Upper lobe of right lung (tissue), 1 donor: ENCODE measurements at places on chromosomes 3 and 15. TPM values are rescaled to one million over a fixed set of nuclear protein-coding genes. Genes with fewer than 3 reads are reported as not detected.

SLC22A13 gene
- total RNA-seq: 0.41 TPM

ALCAM gene
- total RNA-seq: 202 TPM

DLL4 gene
- 22.0 TPM for total RNA-seq

GOLGA8F gene
- total RNA-seq: not detected

SIDT1 gene
- total RNA-seq: 3.5 TPM

CD86 gene
- total RNA-seq: 27.4 TPM

CYP8B1 gene
- total RNA-seq: not detected

IQCF6 gene
- total RNA-seq: not detected

GCSAM gene
- total RNA-seq: 0.90 TPM

DNA sequence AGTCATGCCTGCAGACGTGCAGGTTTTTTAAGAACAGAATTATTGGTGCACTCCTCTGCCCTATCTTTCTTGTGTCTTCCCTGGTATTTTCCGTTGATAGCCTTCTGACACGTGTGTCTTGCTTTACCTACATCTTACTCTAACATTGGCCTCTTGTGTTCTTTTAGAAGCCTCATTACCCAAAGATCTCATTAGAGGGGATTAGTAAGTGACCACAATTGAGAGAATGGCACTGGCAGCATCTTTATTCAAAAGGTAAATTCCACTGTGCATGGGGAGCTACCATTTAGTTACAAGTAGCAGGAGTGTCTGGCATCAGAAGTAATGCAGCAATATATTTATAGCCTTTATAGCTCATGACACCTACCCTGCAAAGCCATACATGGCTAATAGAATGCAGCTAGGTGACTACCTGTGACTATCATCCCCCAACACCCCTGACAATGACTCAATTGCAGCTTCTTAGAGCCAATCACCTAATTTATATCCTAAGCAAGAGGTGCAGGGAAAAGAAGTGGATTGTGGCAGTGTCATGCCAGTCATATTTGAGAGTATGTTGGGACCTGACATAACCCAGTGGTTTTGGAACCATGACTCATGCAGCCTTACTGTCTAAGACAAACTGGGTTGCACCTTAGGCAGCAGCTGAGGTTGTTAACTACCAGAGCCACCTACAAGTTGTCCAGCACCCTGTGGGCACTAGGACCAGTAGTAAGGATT lies 164.8 kb downstream of the GRM7 start:
- H3K27ac ChIP-seq: no peak overlapping the region
- no peak overlapping the region for H3K4me3 ChIP-seq
- H3K4me1 ChIP-seq: no peaks in the 10 kb centered on the region
- no peaks in the 10 kb centered on the region for H3K27me3 ChIP-seq
- DNase-seq: no peak

DNA sequence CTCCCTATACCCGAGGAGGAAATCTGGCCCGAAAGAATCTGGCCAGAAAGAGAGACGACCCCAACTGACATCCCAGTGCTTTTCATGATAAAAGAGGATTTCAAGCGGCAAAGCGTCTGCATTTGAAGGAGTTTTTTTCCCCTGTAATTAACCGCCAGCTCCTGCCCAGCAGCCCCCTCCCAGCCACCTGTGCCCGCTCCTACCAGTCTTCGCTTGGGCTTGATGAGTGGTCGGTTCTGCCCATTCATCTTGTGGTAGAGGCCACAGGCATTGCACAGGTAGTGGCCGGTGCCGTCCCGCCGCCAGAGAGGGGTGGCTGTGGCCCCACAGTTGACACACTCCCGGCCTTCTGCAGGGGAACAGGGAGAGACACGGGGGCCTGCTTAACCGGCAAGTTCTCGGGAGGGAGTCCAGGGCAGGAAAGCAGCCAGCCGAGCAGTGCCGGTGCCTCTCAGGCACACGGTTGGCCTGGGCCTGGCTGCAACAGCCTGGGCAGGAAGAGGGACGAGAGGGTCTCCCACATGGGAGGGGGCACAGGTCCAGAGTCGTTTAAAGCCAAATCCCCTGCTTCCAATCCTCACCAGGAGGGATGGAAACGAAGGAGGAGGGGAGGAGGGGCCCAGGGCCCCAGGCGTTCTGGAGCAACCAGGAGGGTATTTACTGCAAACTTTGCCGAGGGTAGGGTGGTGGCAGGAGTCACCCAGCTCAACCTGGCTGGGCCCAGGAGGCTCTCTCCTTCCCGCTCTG lies 9.2 kb downstream of the GATA2 start:
- H3K36me3 ChIP-seq: no peaks in the 10 kb centered on the region
- peaks cover 95% of the 10 kb centered on the region for H3K27me3 ChIP-seq
- peak overlapping the region; percentile 85 for H3K27ac ChIP-seq
- peaks cover 31% of the 10 kb centered on the region for H3K4me1 ChIP-seq

GRCh38 chr3:48034000-48034516 lies 17.8 kb upstream of the MAP4 start:
- no peaks in the 10 kb centered on the region for H3K36me3 ChIP-seq
- H3K4me1 ChIP-seq: peaks cover 33% of the 10 kb centered on the region
- H3K4me3 ChIP-seq: no peak overlapping the region

DNA sequence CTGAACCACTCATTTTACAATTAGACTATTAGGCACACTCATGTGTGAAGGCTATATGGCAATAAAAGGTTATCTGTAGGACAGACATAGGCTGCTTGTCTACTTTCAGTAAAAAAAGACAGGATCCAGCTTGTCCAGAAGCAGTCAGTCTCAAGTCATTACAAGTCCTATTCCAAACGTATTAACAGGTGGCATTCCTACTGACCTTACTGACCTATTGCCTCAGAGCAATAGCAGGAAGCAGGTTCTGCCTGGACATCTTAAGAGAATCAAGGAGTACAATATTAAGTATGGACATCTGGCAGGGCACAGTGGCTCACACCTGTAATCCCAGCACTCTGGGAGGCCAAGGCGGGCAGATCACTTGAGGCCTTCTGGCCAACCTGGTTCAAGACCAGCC lies 7.0 kb downstream of the CMTM6 start:
- no peak overlapping the region for H3K4me3 ChIP-seq
- peaks cover 34% of the 10 kb centered on the region for H3K4me1 ChIP-seq
- no peak overlapping the region for H3K27ac ChIP-seq
- DNase-seq: no peak

DNA sequence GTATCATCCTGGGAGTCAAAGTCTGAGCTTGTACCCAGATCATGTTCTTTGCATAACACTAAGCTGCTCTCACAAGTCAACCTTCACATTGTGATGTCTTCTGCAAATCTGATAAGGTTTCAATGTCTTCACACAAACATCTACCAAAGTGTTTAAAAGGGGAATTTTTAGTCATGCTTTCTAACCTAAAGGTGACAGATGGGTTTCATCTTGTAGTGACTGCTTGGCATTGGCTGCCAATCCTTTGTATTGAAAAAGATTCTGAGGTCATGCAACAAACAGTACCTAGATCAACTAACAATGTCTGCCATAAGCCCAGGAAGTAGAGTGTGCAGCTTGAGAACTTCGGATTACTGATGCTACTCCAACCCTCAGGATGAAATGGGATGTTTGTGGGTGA lies 43.6 kb upstream of the DIPK2A start:
- no peak overlapping the region for H3K27ac ChIP-seq
- no peak for DNase-seq
- H3K4me3 ChIP-seq: no peak overlapping the region
- H3K36me3 ChIP-seq: no peaks in the 10 kb centered on the region
- H3K27me3 ChIP-seq: no peaks in the 10 kb centered on the region

- peaks cover 5% of the 10 kb centered on the region for H3K4me1 ChIP-seq
- H3K27ac ChIP-seq: peak overlapping the region; percentile 34
- no peaks in the 10 kb centered on the region for H3K27me3 ChIP-seq
- no peak for DNase-seq
- H3K4me3 ChIP-seq: no peak overlapping the region
These were observed 67.0 kb downstream of the PPCDC start for GRCh38 chr15:75090388-75090734.

- H3K4me1 ChIP-seq: no peaks in the 10 kb centered on the region
- H3K27ac ChIP-seq: no peak overlapping the region
- DNase-seq: no peak
- peaks cover 9% of the 10 kb centered on the region for H3K36me3 ChIP-seq
- no peak overlapping the region for H3K4me3 ChIP-seq
These were observed 61.6 kb downstream of the ULK4 start for GRCh38 chr3:41900265-41900664.

DNA sequence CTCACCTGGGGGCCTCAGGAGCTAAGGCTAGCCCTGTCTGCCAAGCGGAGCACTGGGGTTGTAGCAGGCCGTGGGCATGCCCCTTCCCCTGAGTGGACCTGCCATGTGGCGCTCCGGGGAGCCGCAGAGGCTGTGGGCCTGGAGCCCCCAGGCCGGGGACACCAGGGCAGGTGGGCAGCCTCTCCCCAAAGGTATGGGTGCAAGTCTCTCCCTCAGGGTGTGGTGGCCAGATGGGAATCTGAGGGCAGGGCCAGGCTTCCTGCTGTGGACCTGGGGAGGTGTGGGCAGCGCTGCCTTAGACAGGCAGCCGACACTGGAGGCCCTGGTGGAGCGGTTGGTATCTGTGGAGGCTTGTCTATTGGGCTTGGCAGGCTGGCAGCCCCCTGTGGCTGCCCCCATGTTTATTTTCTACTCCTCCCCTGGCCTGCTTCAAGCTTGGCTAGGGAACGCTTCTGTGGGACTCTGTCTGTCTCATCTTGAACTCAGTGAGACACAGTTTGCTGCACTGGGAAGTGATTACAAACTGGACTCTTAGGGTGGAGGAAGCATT lies 5.9 kb downstream of the ACVR2B start:
- no peaks in the 10 kb centered on the region for H3K27me3 ChIP-seq
- DNase-seq: no peak
- no peaks in the 10 kb centered on the region for H3K36me3 ChIP-seq
- peak overlapping the region; percentile 48 for H3K27ac ChIP-seq
- peaks cover 49% of the 10 kb centered on the region for H3K4me1 ChIP-seq

GRCh38 chr15:69410248-69410874 lies 3.8 kb upstream of the KIF23 start:
- H3K27me3 ChIP-seq: no peaks in the 10 kb centered on the region
- no peak overlapping the region for H3K4me3 ChIP-seq
- no peak overlapping the region for H3K27ac ChIP-seq
- no peaks in the 10 kb centered on the region for H3K36me3 ChIP-seq
- H3K4me1 ChIP-seq: no peaks in the 10 kb centered on the region

GRCh38 chr3:23836536-23837230 lies 30.9 kb downstream of the UBE2E1 start:
- H3K27me3 ChIP-seq: no peaks in the 10 kb centered on the region
- no peak overlapping the region for H3K4me3 ChIP-seq
- H3K4me1 ChIP-seq: peaks cover 38% of the 10 kb centered on the region
- no peak overlapping the region for H3K27ac ChIP-seq
- no peaks in the 10 kb centered on the region for H3K36me3 ChIP-seq

GRCh38 chr3:69149586-69149985 lies 27.2 kb upstream of the LMOD3 start:
- no peaks in the 10 kb centered on the region for H3K4me1 ChIP-seq
- no peak overlapping the region for H3K4me3 ChIP-seq
- no peaks in the 10 kb centered on the region for H3K27me3 ChIP-seq
- no peaks in the 10 kb centered on the region for H3K36me3 ChIP-seq
- H3K27ac ChIP-seq: no peak overlapping the region
- no peak for DNase-seq

DNA sequence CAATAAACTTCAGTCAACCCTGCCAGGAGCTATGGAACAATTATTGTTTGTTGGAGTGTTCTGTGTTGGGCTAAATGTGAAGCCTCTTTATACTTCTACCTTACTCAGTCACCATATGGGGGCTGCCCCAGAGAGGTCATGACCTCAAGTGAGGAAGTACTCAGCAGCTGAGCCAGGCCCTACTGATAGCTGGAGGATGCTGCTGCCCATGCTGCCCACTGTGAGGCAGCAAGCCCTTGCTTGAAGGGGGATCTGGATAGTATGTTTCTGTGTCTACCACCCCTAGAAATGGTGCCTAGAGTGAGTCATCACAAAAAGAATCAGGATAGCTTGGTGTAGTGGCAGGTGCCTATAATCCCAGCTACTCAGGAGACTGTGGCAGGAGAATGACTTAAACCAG lies 4.5 kb upstream of the RPL24 start:
- H3K27ac ChIP-seq: peak overlapping the region; percentile 79
- H3K4me1 ChIP-seq: peaks cover 11% of the 10 kb centered on the region
- no peaks in the 10 kb centered on the region for H3K36me3 ChIP-seq
- H3K4me3 ChIP-seq: no peak overlapping the region
- no peaks in the 10 kb centered on the region for H3K27me3 ChIP-seq
- no peak for DNase-seq

DNA sequence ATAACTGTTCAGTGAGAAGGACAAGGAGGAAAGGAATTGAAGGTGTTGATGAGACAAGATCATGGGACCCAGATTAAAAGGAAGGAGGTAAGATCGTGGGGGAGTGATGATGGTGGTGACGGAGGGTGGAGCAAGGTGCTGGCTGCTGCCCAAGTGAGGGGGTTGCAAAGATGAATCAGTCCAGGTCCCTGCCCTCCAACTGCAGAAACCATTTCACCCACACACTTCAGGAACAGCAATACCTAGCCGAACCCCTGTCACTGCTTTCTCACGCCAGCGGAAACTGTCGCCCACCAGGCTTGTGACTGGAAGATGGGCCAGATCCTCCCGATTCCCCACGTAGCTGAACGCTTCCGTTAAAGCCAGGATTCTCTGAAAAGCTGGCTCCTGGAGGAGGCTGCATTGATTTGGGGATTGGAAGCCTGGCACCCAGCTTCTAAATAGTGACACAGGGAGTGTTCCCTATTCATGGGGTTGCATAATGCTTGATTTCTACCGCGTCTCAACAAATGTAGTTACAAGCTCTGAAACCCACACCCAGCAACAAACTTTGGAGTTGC lies 3.2 kb upstream of the LSG1 start:
- DNase-seq: no peak
- peaks cover under 1% of the 10 kb centered on the region for H3K36me3 ChIP-seq
- H3K4me1 ChIP-seq: peaks cover 15% of the 10 kb centered on the region
- no peak overlapping the region for H3K4me3 ChIP-seq
- no peak overlapping the region for H3K27ac ChIP-seq

DNA sequence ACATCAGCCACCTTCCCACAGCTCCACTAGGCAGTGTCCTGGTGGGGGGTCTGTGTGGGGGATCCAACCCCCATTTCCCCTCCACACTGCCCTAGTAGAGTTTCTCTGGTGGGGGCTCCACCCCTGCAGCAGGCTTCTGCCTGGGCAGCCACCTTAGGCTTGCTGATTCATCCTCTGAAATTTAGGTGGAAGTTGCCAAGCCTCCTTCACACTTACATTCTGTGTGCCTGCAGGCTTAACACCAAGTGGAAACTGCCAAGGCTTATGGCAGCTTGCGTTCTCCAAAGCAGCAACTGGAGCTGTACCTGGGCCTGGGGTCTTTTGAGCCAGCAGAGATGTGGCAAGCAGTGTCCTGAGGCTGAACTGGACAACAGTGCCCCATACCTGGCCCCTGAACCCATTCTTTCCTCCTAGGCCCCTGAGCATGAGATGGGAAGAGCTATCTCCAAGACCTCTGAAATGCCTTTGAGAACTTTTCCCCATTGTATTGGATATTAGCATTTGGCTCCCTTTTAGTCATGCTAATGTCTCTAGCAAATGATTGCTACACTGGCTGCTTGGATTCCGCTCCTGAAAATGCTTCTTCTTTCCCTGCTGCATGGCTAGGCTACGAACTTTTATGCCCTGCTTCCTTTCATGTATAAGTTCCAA lies 32.5 kb downstream of the CPN2 start:
- H3K36me3 ChIP-seq: no peaks in the 10 kb centered on the region
- no peak overlapping the region for H3K4me3 ChIP-seq
- H3K27ac ChIP-seq: no peak overlapping the region
- peaks cover 15% of the 10 kb centered on the region for H3K4me1 ChIP-seq
- no peak for DNase-seq

GRCh38 chr3:60114191-60114590 lies 1064.4 kb upstream of the CFAP20DC start:
- H3K4me1 ChIP-seq: no peaks in the 10 kb centered on the region
- DNase-seq: no peak
- H3K27me3 ChIP-seq: no peaks in the 10 kb centered on the region
- no peaks in the 10 kb centered on the region for H3K36me3 ChIP-seq
